ENCODE measurements at places on chromosomes 3 and 15. TPM values are rescaled to one million over a fixed set of nuclear protein-coding genes. Genes with fewer than 3 reads are reported as not detected.
A peak's percentile ranks its signal among the peaks of the same experiment; 100 is the strongest.

GRCh38 chr3:195411836-195412235 lies 31.0 kb downstream of the ACAP2 start:
- no peak for DNase-seq

GRCh38 chr15:91952216-91952615 lies 98.7 kb downstream of the SLCO3A1 start:
- DNase-seq = no peak

DNA sequence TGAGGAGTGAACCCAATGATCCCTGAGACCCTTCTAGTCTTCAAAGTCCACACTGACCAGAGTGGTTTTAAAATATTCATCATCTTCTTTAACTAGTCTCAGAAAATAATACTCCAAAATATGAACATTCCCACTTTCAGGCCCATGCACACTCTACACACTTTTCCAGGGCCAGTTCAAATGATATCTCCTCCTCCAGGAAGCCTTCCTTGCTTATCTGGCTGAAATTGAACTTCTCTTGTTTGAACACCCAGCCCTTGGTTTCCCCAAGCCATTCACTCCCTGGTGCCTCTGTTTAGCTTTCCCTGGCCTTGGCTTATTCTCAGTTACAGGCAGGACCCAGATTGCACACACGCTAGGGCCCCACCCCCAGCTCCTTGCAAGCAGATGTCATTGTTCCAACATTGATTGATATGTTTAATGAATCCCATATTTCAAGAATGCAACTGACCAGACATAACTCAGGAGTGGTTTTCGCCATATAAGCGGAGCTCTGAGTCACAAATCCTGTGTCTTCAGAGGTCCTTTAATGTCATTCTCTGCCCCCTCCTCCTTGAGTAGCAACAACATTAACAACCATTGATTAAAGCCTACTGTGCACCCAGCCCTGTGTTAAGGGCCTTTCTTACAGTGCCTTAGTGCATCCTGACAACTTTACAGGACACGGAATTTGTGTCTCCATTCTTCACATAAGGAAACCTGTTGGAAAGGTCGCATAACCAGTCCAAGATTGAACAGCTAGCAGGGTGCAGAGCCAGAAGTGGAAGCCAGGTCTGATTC lies 2.1 kb downstream of the ITGA11 start:
- DNase-seq = no peak

DNA sequence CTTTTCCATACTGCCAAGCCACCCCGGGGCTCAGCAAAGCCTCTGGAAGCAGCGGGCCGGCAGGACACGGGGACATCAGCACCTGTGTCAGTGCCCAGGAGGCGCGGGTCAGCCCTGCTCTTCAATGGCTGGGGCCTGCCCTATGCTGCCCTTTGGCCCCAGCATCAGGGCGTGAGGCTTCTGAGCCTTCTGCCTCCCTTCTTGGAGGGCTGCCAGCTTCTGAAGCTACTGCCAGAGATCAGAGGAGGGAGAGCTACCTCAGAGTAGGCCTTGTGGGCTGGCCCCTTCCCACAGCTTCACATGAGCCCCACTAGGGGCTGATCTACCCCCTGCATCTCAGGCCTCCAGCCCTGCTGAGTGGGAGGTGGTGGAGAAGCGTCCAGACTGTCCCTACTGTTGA lies 13.0 kb upstream of the TMEM115 start:
- DNase-seq = peak; percentile 44

- DNase-seq = no peak
Observed at GRCh38 chr15:29092376-29093064, 177.1 kb downstream of the NSMCE3 start.

DNA sequence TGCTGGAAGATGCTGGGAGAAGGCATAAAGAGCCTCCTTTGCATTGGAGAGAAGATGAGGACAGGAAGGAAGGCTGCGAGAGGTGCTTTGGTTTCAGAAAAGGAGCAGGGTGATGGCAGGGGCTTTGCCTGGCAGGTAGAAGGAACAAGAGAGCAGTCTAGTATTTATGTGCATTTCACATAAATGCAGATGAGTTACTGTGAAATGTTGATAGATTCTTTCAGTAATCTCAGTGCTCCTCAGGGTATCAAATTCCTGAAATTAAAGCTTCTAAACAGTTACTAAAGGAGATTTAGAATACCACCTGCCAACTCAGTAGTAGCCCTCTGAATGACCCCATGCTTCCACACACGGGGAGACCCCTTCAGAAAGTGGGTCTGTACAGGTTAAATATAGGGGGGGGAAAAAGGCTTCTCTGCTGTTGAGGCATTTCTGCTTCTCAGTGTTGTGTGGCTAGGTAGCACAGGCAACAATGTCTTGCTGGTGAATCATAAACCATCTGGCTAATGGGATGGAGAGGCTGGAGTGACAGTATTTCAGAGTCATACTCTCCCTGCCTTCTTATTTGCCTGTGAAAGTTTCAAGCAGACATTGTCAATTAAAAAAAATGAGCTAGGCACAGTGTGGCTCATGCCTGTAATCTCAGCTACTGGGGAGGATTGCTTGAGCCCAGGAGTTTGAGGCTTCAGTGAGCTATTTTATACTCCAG lies 14.3 kb upstream of the FBXL22 start:
- DNase-seq = no peak

DNA sequence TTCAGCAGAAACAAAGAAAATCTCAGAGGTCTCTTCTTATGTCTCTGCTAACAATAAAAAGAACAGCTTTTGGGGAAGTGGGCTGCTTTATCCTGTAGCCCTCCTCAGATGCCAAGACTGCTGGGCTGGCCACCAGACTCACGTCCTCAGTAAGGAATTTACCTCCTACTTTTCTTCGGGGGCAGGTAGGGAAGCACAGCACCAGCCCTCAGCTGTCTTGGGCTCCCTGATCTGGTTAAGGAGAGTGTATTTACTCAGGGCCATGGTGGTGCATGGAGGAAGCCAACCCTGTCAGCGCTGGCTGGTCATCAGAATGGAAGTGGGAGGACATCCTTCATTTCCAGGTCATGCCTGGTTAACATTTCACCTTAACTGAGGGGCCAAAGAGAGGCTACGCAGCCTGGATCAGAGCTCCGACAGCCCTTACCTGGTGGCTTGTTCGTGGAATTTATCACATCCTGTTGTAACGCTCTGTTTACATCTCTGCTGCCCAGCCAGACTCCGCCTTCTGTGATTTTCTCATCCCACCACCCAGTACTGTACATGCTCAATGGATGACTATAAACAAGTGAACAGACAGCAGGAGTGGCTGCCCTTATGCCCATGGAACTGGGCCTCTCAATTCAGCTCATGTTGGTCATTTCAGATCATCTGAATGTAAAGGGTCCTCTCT lies 108.3 kb downstream of the IGF2BP2 start:
- no peak for DNase-seq

- no peak for DNase-seq
Observed at GRCh38 chr3:174122411-174122810, 724.9 kb downstream of the NLGN1 start.

DNA sequence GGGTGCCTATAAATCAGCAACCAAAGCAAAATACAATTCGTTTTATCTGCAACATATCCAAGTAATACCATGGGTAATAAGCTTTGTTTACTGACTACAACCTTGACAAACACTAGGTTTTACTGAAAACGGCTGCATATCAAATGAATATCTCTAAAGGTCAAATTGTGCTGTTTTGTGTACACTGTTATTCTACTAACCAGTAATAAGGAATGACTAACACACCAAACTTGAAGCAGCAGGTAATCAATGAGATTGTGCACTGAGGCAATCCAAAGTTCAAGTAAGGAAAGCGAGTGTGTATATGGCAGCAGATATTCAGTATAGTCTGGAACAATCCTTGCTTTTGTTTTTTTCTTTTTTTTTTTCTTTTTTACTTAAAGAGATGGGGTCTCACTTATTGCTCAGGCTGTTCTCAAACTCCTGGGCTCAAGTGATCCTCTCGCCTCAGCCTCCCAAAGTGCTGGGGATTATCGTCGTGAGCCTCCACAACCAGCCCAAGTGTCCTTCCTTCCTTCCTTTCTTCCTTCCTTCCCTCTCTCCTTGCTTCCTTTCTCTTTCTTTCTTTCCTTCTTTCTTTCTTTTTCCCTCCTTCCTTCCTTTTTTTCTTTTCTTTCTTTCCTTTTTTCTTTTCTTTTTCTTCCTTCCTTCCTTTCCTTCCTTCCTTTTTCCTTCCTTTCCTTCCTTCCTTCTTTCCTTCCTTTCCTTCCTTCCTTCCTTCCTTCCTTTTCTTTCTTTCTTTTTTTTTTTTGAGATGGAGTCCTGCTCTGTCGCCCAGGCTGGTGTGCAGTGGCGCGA lies 34.9 kb downstream of the AP3S2 start:
- no peak for DNase-seq

DNA sequence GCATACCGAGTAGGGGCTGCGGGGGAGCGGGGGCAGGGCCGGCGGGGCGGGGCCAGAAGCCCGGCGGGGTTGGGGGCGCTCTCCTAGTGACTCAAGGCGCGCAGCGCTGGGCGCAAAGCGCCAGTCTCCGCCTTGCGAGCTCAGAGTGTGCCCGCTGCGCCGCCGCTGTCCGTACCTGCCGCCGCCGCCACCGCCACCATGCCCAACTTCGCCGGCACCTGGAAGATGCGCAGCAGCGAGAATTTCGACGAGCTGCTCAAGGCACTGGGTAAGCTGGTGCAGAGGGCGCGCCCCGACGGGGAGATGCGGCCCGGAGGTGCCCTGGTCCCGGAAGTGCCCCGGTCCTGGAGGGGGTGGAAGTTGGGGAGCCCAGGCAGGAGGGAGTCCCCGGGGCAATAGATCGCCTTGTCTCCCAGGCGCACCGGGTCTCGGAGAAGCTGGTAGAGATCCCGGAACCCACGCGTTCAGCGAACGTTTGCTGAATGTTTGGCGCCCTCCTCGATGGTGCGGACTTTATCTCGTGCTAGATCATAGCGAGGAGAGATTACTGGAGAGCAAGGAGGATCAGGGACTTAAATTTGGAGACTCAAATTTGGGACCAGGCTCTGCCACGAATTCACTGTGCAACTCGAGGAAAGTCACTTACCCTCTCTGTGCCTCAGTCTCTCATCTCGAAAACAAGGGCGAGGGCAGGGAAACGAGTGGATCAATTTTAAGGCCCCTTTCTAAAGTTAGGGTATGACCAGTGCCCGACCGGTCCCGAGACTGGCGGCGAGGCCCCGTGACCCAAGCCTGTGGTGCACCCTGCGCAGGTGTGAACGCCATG lies at the start of gene CRABP1:
Gene CRABP1 (plus strand): TSS at position 123 of the 826 bp plus-strand sequence. CDS start 76 bp downstream, at position 199.
- no peak for DNase-seq

GRCh38 chr3:133532951-133533350 lies 40.5 kb upstream of the CDV3 start:
- peak; percentile 47 for DNase-seq

- peak; percentile 95 for DNase-seq
Observed at GRCh38 chr15:99717161-99718009, 15.9 kb downstream of the LYSMD4 start.

DNA sequence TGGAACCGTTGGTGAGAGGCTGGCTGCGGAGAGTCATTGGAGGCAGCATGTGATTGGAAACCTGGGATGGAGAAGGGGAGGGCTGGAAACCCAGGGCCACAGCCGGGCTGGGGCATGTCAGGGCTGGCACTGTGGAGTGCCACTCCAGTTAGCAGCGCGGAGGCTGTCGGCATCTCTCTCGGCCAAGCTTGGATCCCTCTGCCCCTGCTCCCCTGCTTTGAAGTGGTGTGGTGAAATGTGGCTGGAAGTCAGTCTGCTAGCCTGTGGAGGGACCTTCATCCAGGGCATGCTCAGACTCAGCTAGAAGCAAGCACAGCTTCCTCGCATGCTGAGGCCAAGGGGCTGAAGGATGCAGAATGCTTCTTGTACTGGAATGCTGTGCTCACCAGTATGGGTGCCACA lies 13.5 kb downstream of the SLCO3A1 start:
- DNase-seq = no peak

- no peak for DNase-seq
Observed at GRCh38 chr15:71080705-71081104, 34.6 kb upstream of the THSD4 start.

- DNase-seq = no peak
Observed at GRCh38 chr3:59566481-59566975, 516.7 kb upstream of the CFAP20DC start.

DNA sequence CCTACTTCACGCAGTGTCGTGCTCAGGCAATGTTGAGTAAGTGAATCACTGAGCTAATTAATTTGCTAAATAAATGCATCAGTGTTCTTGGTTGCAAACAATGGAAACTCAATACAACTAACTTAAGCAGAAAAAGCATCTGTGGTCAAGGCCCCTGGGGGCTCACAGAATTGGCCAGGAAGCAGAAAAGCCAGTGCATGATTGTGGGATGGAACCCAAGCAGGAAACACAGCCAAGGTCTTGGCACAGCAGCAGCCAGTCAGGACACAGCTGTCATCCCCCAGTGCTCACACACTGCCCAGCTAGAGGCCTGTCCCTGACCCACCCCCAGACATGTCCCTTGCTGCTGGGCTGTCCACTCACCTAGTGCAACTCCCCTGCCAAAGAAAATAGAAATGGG lies 85.9 kb downstream of the AQP9 start:
- peak; percentile 79 for DNase-seq

DNA sequence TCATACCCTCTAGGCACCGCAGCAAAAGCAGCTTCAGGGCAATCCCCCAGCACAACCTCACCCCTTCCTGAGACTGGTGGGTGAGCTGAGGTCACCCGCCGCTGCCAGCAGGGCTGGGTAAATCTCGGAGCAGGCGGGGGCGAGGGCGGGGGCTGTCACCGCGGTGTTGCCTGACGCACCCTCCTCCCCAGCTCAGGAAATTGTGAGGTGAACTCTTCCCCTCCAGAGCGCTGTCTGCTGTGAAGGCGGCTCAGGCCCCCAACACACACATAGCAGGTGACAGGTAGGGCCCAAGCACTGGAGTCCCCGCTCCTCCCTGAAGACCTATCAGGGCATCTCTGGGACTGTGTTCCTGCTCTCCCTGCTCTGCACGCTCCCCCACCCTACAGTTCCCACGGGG lies 30.2 kb upstream of the FURIN start:
- no peak for DNase-seq

- no peak for DNase-seq
Observed at GRCh38 chr3:2861120-2861519, 249.1 kb downstream of the IL5RA start.

- no peak for DNase-seq
Observed at GRCh38 chr15:61756071-61756820, 304.0 kb downstream of the VPS13C start.

- no peak for DNase-seq
Observed at GRCh38 chr3:120198305-120198878, 86.6 kb downstream of the GPR156 start.

- no peak for DNase-seq
Observed at GRCh38 chr15:83504365-83504764, 57.2 kb downstream of the SH3GL3 start.

DNA sequence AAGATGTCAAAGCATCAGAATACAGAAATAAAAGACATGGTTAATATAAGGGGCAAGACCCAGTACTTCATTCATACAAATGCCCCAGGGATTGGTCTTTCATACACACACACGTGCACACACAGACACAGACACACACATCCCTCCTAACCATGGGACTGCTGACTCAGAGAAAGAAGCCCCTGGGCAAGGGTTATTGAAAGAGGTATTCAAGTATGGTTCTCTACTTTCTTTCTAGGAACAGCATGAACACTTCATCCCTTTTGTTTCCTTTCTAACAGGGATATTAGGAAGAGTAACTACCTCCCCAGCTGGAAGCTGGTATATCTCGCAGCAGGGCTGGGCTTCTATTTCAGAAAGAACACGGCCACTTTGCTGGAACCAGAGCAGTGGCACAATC lies 33.2 kb upstream of the ZFAND6 start:
- no peak for DNase-seq

NUP210 gene
- polyA plus RNA-seq = 8.4 TPM

DTX3L gene
- polyA plus RNA-seq = 7.0 TPM

ARF4 gene
- 171 TPM for polyA plus RNA-seq

CAPN3 gene
- polyA plus RNA-seq = 442 TPM

All from muscle of leg (tissue), 16 donors.